ENCODE measurements at places on chromosomes 5 and 9.

- peak; percentile 85 for DNase-seq
These were observed 439.5 kb upstream of the CD180 start for GRCh38 chr5:67636091-67636490.

GRCh38 chr5:136197462-136198142 lies 4.6 kb upstream of the SMIM32 start:
- no peak for DNase-seq

DNA sequence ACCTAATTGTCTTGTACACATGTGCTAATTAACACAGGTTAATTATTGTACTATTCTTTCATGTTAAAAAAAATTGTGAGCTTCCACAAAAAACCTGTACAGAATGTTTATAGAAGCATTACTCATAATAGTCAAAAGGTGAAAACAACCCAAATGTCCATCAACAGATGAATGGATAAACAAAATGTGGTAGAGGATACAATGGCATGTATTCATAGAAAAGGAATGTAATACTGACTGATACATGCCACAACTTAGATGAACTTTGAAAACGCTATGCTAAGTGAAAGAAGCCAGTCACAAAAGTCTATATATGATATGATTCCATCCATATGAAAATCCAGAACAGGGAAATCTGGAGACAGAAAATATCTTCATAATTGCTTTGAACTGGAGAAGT lies 25.6 kb downstream of the RRAGA start:
- DNase-seq, result no peak

- DNase-seq, result no peak
These were observed 764 bp downstream of the CAMLG start for GRCh38 chr5:134738963-134739661.

DNA sequence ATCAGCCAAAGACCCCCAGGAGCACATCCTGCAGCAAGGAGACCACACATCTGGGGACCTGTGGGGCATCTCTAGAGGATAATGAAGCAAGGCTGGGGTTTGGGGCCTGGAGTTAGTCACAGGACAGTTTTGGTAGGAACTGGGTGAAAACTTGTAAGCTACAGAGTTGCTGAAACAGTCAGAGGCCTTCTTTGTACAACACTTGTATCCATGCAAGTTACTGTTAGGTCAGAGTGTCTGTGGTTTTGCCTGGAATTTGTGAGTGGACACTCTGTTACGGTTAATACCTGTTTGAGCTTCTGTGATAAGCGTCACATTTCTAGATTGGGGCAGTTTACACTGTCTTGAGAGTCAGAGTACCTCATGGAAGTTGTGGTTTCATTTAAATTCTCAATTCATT lies 22.6 kb upstream of the ASPN start:
- DNase-seq, result no peak

DNA sequence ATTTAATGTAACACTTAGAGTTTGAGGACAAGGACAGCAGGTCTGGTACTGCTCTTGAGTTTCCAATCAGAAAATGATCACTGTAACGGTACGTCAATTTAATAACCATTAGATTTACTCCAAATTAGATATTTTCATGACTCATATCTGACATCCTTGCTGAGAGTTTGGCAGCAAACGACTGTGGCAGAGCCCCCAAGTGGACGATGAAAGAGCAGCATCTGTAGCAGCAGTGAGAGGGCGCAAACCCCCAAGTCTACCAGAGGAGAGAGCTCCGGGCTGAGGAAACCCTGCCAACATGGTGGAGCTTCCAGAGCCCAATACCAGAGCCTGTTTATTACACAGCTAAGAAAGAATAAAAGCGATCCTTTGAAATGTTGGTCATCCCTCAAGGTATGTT lies 73.2 kb upstream of the EPB41L4A start:
- DNase-seq, result peak; percentile 65

- no peak for DNase-seq
These were observed 3.0 kb upstream of the ADGRD2 start for GRCh38 chr9:124447297-124447661.

- no peak for DNase-seq
These were observed 79.3 kb upstream of the IRX4 start for GRCh38 chr5:1961952-1962595.

DNA sequence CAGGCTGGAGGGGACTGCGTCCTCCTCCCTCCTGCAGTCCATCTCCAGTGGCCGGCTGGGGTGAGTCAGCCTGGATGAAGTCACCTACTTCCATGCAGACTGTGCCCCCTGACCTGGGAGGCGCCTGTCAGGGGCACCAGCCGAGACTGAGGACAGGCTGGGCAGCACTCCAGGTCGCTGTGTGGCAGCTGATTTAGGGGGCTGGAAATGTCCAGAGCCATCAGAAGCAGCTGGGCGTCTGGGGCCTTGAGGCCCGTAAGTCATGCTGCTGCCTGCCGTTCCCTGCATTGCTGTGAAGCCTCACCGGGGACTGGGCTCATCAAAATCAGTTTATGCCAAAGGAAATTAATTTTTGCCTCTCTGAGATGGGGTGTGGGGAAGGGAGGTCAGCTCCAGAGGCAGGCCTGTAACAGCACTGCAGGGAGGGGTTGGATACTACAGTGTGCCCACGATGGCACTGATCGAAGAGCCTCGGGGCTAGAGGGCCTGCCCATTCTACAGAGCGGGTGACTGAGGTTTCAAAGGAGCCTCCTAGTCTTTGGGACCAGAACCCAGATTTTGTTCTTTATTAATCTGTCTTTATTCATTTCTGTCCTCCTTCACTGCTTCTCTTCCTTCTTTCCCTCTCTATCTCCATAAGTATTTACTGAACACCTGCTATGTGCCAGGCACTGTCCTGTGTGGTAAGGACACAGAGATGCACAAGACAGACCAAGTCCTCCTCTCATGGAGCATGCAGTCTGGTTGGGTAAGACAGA lies 70.4 kb upstream of the PSD2 start:
- DNase-seq, result peak; percentile 60

GRCh38 chr5:69212022-69212421 lies 22.6 kb downstream of the CENPH start:
- DNase-seq, result no peak

DNA sequence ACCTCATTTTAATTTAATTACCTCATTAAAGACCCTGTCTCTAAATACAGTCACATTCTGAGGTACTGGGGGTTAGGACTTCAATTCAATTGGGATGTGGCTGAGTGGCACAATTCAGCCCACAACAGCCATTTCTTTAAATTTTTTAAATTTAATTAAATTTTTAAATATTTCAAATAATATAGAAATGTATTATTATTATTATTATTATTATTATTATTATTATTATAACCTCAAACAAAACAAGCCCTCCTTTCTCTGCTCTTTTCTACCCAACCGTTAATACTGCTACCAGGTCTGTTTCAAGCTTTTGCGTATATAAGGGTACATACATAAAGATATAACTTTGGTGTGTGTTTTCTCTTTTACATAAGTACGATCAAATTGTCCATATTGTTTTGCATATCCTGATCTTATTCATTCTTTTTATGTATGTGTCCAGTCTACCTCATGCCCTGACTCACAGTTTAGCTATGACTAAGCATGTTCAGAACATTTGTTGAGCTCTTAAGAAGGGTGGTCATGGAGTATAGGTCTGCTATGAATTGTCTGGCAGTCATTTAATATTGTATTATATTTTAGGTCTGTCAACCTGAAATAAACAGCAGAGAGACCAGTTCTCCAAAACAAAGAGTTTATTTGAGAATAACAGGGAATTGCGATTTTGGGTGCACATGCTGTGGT lies 16.1 kb upstream of the RAB14 start:
- DNase-seq, result no peak

DNA sequence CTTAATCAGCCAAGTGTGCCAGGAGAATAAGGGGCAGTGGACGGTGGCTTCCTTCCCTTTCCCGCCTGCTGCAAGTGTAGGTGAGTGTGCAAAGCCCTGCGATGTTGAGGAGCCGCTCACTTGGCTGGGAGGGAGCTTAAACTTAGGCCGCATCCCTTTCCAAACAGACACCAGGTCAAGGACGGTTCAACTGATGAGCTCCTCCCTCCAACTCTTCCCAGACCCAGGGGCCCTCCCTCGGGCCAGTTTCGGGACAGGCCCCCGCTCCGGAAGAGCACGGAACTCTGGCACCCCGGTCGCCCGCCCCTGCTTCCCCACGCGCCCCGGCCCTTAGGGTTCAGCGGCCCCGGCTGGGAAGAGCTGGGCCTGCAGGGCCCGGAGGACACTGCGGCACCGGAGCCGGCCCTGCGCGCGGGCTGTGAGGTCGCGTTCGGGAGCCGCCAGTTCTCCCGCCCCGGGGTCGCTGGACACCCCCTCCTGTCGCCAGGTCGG lies 481 bp downstream of the MRPL36 start:
- DNase-seq, result no peak

- no peak for DNase-seq
These were observed 56.7 kb upstream of the GRIN3A start for GRCh38 chr9:101795147-101795546.

GRCh38 chr9:131598121-131598520 lies 52.8 kb downstream of the PRRT1B start:
- DNase-seq, result peak; percentile 62

- DNase-seq, result no peak
These were observed 60.4 kb upstream of the CAST start for GRCh38 chr5:96601715-96602244.

- DNase-seq, result no peak
These were observed 121.8 kb downstream of the DROSHA start for GRCh38 chr5:31410089-31410488.

DNA sequence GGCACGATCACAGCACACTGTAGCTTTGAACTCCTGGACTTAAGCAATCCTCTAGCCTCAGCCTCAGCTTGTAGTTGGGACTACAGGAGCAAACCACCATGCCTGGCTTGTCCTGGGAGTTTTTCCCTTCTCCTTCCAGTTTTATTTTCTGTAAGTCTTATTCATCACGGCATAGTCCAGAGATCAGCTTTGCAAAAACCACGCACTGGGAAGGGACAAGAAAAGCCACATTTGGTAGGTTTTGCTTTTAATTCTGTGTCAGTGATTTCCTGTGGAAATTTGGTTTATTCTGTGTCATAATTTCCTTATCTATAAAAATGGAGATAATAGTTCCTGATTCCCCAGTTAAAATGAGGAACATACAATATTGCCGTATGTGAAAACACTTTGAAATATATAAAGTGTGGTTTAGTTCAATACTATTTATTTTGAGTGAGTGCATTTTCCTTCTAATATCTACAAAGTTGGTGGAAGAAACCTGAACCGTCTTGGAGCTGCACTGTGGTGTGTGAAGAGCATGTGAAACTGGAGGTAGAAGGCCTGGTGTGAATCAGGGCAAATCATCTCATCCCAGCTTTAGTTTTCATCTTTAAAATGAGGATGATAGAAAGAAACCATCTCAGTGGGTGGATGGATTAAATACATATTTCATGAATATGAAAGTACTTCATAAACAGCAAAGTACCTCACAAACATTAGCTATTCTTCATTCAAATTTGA lies 92.8 kb upstream of the ELL2 start:
- DNase-seq, result no peak

GRCh38 chr9:37390759-37391158 lies 31.7 kb upstream of the GRHPR start:
- DNase-seq, result no peak

DNA sequence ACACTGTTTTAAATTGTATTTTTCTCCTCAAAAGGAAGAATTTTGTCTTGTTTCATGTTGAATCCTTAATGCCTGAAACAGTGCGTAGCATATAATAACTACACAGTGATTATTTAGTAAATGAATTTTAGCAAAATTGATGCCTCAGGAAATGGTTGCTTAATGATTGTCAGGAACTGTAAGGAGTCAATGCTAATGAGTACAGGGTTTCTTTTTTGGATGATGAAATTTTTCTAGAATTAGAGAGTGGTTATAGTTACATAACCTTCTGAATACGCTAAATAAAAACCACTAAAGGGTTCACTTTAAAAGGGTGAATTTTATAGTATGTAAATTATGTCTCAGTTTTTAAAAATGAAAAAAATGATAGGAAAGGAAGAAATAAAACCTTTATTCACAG lies 14.9 kb downstream of the FAM151B start:
- no peak for DNase-seq

DNA sequence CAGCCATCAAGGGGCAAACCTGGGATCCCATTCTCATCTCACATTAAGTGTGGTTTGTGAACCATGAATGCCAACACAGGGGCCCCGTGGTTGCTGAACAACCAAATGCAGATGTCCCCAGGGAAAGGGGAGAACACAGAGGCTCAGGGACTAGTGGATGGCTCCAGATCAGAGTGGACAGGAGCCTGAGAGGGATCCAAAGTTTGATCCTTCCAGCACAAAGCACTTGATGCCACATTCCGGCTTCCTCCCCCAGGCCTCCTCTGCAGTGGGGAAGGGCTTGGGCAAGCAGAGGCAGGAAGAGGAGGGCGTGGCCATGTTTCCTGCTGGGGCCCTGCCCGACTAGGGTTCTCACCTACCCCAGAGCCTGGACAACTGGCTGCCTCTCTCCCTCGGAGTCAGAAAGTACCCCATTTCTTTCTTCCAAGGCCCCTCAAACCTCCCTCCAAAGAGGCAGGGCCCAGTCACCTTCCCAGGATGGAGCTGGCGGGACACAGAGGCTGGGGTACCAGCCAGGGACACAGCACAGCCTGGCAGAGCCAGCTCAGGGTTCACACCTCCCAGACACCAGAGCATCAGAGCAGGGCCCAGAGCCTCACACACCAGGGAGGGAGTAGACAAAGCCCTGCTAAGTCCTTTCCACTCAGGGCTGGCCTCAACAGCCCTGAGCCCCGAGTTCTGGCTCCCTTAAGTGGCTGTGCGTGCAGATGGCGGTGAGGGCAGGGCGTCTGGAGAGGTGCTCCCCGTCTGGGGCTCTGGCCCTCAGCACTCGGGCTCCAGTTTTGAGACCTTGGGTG lies 4.3 kb upstream of the RNF44 start:
- peak; percentile 73 for DNase-seq

GRCh38 chr5:119291877-119292276 lies 63.9 kb upstream of the TNFAIP8 start:
- no peak for DNase-seq

GRCh38 chr5:14125262-14125661 lies 17.9 kb upstream of the TRIO start:
- DNase-seq, result no peak

DNA sequence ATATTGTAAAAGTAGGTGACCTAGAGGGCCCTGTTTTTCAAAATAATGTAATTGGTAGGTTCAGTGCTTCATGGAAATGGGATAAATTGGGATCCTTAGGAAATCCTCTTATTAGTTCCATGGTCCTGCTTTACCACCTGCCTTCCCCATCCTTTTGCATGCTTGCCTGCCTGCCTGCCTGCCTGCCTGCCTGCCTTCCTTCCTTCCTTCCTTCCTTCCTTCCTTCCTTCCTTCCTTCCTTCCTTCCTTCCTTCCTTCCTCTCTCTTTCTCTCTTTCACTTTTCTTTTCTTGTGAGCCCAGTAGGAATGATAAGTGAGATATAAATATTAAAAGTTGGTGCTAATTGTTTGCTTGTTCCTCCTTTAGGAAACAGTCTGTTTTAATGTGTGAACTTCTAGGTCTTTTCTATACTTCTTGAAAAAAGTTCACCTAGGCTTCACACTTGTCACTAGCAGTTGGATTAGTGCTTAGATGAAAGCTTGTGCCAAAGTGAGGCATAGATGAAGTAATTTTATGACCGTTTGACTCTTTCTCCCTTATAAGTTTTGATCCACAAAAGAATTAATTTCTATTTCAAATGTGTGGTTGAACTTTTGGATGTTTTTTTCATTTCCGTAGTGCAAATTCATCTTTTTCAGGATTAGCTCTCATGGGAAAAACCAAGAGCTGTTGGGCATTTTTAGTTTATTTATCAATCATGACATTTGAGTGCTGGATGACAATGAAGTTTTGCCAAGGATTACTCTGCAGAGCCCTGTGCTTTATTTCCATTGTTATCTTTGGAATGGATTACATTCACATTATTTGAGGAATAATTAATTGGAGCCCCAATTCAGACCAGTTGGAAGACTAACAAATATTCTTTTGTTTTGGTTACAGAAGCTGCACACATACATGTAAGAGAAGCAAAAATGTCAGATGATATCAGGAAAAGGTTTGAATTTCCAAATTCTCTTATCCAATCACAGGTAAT lies 30.7 kb downstream of the FOCAD start:
- no peak for DNase-seq

Measured in left ventricle myocardium superior (tissue), 1 donor.